ENCODE measurements at places on chromosomes 12 and 14. TPM values are rescaled to one million over a fixed set of nuclear protein-coding genes. Genes with fewer than 3 reads are reported as not detected.

- H3K36me3 ChIP-seq, result peaks cover 6% of the 10 kb centered on the region
- H3K4me1 ChIP-seq, result 0 out of 2 replicates have a peak, but pooled peaks cover 2% of the 10 kb centered on the region
- no peak for DNase-seq
- H3K4me3 ChIP-seq, result no peak overlapping the region
- H3K27me3 ChIP-seq, result no peaks in the 10 kb centered on the region
- H3K27ac ChIP-seq, result no peak overlapping the region
Observed at GRCh38 chr14:95537298-95538089, 2.6 kb downstream of the GLRX5 start.

DNA sequence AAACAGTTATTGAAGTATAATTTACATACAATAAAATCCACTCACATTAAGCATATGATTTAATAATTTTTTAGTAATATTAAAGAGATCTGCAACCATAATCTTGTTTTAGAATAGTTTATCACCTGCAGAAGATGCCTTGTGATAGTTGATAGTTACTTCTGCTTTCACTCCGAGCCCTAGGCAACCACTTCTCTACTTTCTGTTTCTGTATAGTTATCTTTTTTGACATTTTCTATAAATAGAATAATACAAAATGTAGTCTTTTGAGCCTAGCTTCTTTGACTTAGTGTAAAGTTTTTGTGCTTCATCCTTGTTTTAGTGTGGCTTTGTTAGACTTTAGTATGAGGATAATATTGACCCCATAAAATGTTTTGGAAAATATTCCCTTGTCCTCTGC lies 111.0 kb downstream of the MNAT1 start:
- no peak for DNase-seq
- H3K36me3 ChIP-seq, result peaks cover 29% of the 10 kb centered on the region
- H3K27me3 ChIP-seq, result no peaks in the 10 kb centered on the region
- H3K27ac ChIP-seq, result no peak overlapping the region
- no peaks in the 10 kb centered on the region for H3K4me1 ChIP-seq

- H3K4me3 ChIP-seq, result no peak overlapping the region
- no peak for DNase-seq
- peaks cover 1% of the 10 kb centered on the region for H3K36me3 ChIP-seq
- no peaks in the 10 kb centered on the region for H3K27me3 ChIP-seq
- no peak overlapping the region for H3K27ac ChIP-seq
Observed at GRCh38 chr14:94097091-94097490, 13.4 kb upstream of the IFI27 start.

DNA sequence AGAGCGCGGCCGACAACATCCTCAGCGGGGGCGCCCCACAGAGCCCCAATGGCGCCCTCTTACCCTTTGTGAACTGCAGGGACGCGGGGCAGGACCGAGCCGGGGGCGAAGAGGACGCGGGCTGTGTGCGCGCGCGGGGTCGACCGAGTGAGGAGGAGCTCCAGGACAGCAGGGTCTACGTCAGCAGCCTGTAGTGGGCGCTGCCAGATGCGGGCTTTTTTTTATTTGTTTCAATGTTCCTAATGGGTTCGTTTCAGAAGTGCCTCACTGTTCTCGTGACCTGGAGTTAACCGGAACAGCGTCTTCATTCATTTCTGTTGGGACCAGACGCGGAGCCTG lies 103.8 kb upstream of the FKBP4 start:
- no peaks in the 10 kb centered on the region for H3K27me3 ChIP-seq
- peak; percentile 82 for DNase-seq
- no peaks in the 10 kb centered on the region for H3K4me1 ChIP-seq
- no peaks in the 10 kb centered on the region for H3K36me3 ChIP-seq
- H3K27ac ChIP-seq, result no peak overlapping the region
- peak overlapping the region; percentile 78 for H3K4me3 ChIP-seq

- no peaks in the 10 kb centered on the region for H3K4me1 ChIP-seq
- no peak overlapping the region for H3K4me3 ChIP-seq
Observed at GRCh38 chr14:71555654-71556559, 376.3 kb upstream of the RGS6 start.

GRCh38 chr12:52656616-52657015 lies 4.6 kb upstream of the KRT2 start:
- no peaks in the 10 kb centered on the region for H3K4me1 ChIP-seq
- no peaks in the 10 kb centered on the region for H3K36me3 ChIP-seq
- no peaks in the 10 kb centered on the region for H3K27me3 ChIP-seq
- peak; percentile 23 for DNase-seq
- H3K27ac ChIP-seq, result no peak overlapping the region

GRCh38 chr14:54622192-54622958 lies 55.4 kb downstream of the SAMD4A start:
- no peak overlapping the region for H3K27ac ChIP-seq
- H3K4me3 ChIP-seq, result no peak overlapping the region
- H3K4me1 ChIP-seq, result peaks cover 4% of the 10 kb centered on the region
- no peaks in the 10 kb centered on the region for H3K27me3 ChIP-seq
- DNase-seq, result no peak

DNA sequence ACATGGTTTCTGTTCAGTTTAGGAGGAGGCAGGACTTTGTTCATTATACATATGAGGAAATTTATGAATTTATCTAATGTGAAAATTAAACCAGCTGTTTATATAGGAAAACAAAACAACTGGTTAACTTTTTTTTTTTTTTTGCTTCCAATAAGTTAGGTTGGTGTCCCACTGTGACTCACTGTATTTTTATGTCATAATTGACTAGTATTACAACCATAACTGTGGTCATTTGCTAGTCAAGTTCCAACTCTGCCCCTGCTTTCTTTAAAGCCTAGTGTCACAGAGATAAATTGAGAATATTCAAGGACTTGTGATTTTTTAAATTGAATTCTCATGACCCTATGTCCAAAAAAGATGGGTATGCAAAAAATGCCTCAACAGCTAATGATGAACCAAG lies 227.7 kb downstream of the BCAT1 start:
- no peak overlapping the region for H3K27ac ChIP-seq
- H3K27me3 ChIP-seq, result no peaks in the 10 kb centered on the region
- DNase-seq, result no peak

DNA sequence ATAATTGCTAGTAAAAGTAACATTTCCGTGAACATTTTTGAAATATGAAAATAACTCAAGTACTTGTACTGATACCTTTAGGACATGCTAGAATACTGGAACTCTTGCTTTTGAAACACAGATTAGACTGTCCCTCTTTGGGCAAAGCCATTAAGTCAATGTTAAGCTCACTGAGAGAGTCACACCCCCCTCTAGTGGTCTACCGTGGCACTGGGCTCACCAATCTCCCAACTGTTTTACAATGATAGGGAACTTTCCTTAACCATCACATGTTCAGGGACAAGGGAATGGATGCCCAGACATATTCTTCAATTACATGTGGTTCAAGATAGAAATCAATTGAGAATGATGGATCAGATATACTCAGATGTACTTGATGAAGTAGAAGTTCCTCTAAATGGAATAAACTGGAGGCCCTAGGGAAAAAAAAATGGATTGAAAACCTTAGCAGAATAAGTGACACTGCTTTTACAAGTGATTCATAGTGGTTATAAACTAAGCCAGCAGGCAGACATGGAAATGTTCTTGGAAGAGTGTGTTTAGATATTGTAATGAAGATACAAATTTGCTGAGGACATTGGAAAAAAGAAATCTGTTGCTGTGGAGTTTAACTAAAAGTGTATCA lies 17.8 kb downstream of the NANOG start:
- H3K4me1 ChIP-seq, result no peaks in the 10 kb centered on the region
- no peaks in the 10 kb centered on the region for H3K27me3 ChIP-seq
- DNase-seq, result peak; percentile 87
- H3K27ac ChIP-seq, result no peak overlapping the region

DNA sequence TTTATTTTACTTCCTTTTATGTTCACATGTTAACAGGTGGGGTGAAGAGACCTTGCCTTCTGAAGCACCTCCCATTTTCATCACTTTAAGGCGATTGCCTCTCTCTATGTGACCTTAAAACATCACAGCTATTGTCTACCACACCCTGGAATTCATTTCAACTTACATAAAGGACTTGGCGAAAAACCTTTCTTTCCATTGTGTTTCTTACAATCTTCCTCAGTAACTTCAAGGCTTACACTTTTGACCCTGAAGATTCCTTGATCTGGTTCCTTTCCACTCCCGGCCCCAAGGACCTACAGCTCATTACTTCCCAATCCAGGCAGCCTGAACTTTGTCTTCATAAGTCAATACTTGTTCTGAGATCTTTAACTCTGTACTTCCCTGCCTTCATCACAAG lies 443.3 kb downstream of the ADAMTS20 start:
- H3K27me3 ChIP-seq, result no peaks in the 10 kb centered on the region
- H3K4me3 ChIP-seq, result no peak overlapping the region
- H3K27ac ChIP-seq, result no peak overlapping the region
- no peak for DNase-seq

GRCh38 chr12:106130474-106131113 lies 8.2 kb downstream of the NUAK1 start:
- H3K4me3 ChIP-seq, result no peak overlapping the region
- peaks cover 33% of the 10 kb centered on the region for H3K4me1 ChIP-seq
- H3K36me3 ChIP-seq, result no peaks in the 10 kb centered on the region
- peak; percentile 50 for DNase-seq
- no peaks in the 10 kb centered on the region for H3K27me3 ChIP-seq
- H3K27ac ChIP-seq, result no peak overlapping the region

DNA sequence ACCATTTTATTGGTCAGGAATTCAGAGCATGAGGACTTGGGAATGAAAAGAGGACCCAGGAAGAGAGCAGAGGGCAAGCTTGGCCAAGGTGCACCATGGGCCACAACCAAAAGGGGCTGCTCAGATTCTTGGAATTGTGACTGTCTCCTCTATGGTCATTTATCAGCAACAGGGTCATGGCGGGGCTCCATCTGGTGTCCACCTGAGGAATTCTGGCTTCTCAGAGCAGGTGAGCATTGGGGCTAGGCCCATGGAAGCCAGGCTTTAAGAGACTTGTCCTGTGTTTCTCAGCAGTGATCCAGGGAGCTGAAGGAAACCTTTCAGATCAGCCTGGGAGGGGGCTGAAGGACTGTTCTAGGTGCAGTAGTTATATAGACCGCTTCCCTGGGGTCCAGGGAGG lies 2.6 kb upstream of the RIN3 start:
- H3K27me3 ChIP-seq, result peaks cover 3% of the 10 kb centered on the region
- H3K27ac ChIP-seq, result no peak overlapping the region
- peak; percentile 72 for DNase-seq
- H3K4me3 ChIP-seq, result no peak overlapping the region
- no peaks in the 10 kb centered on the region for H3K4me1 ChIP-seq

GRCh38 chr12:105032703-105033357 lies 46.7 kb downstream of the NOPCHAP1 start:
- H3K36me3 ChIP-seq, result 0 out of 2 replicates have a peak, but pooled peaks cover 2% of the 10 kb centered on the region
- no peak overlapping the region for H3K4me3 ChIP-seq
- H3K4me1 ChIP-seq, result no peaks in the 10 kb centered on the region
- DNase-seq, result no peak
- no peak overlapping the region for H3K27ac ChIP-seq
- no peaks in the 10 kb centered on the region for H3K27me3 ChIP-seq

GRCh38 chr12:112010415-112011344 lies 2.3 kb downstream of the TMEM116 start:
- peaks cover 11% of the 10 kb centered on the region for H3K36me3 ChIP-seq
- no peaks in the 10 kb centered on the region for H3K4me1 ChIP-seq
- no peak overlapping the region for H3K27ac ChIP-seq
- H3K27me3 ChIP-seq, result no peaks in the 10 kb centered on the region
- peak overlapping the region; percentile 97 for H3K4me3 ChIP-seq
- DNase-seq, result no peak

- H3K4me3 ChIP-seq, result no peak overlapping the region
- no peaks in the 10 kb centered on the region for H3K27me3 ChIP-seq
- no peaks in the 10 kb centered on the region for H3K4me1 ChIP-seq
- peaks cover 2% of the 10 kb centered on the region for H3K36me3 ChIP-seq
- no peak for DNase-seq
Observed at GRCh38 chr14:101546706-101547105, 14.6 kb upstream of the DIO3 start.

DNA sequence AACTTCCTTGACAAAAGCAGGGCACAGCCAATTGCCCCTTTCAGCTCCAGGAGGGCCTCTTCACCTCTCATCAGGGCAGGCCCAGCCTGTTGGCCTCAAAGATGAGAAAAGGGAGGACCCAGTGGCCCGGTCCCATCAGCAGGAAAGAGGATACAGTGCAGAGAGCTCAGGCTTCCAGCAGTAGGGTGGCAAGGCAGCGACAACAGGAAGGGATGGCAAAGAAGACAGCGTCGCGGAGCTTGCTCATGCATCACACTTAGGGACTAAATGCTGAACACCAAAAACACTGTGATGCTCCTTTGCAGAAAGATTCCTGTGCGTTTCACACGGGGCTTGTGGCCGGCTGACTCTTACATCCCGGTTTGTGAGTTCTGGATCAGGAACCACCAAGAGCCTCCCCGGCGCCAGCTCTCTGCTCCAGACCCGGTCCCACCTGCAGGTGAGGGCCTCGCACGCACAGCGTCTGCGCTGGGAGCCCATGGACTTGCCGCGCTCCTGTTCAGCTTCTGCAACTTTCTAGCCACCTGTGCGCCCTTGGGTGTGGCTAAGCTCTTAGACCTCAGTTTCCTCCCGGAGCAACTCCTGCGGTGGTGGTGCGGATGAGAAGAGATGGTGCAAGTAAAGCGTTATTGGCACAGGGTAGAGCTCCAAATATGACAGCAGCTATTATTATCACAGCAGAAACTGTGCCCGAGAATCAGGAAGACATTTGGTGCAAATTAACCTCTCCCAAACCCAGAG lies 15.3 kb upstream of the BCL7A start:
- no peaks in the 10 kb centered on the region for H3K36me3 ChIP-seq
- H3K4me3 ChIP-seq, result no peak overlapping the region
- no peaks in the 10 kb centered on the region for H3K4me1 ChIP-seq
- H3K27me3 ChIP-seq, result no peaks in the 10 kb centered on the region
- DNase-seq, result no peak

DNA sequence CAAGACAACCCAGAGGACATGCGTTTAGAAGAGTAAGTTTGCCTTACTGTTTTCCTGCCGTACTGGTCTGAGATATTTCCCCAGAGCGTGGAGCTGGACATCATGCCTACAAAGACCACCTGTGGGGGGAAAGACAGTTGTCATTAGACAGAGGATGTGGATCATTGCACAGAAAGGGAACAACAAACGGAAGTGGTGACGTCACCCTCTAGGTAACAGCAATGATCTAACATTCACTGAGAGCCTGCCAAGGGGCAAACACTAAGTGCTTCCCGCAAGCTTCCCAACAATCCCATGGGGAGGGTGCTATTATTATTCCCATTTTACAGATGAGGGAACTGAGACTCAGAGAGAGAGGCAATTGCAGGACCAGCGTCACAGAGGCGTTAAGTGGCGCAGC lies 48.5 kb downstream of the SVOP start:
- no peaks in the 10 kb centered on the region for H3K36me3 ChIP-seq
- H3K4me3 ChIP-seq, result no peak overlapping the region
- no peak overlapping the region for H3K27ac ChIP-seq
- no peaks in the 10 kb centered on the region for H3K4me1 ChIP-seq
- no peaks in the 10 kb centered on the region for H3K27me3 ChIP-seq
- no peak for DNase-seq

GRCh38 chr14:104845033-104845666 lies 19.9 kb upstream of the CEP170B start:
- H3K4me1 ChIP-seq, result no peaks in the 10 kb centered on the region
- no peaks in the 10 kb centered on the region for H3K27me3 ChIP-seq
- H3K27ac ChIP-seq, result no peak overlapping the region
- no peak overlapping the region for H3K4me3 ChIP-seq

The DNAJC22 gene
- 3.2 TPM for total RNA-seq

The ZNF891 gene
- total RNA-seq, result 2.1 TPM

The P2RX2 gene
- 1.8 TPM for total RNA-seq

The PTGER2 gene
- total RNA-seq, result 0.68 TPM

The OVCH1 gene
- not detected for total RNA-seq

The RPGRIP1 gene
- total RNA-seq, result 0.59 TPM

The HOXC4 gene
- total RNA-seq, result not detected

The PPHLN1 gene
- total RNA-seq, result 59.2 TPM

The CS gene
- total RNA-seq, result 253 TPM

The MLF2 gene
- 258 TPM for total RNA-seq

The LYZ gene
- total RNA-seq, result not detected

The CD9 gene
- total RNA-seq, result 131 TPM

The SLC8A3 gene
- total RNA-seq, result 0.07 TPM

The FGF23 gene
- 0.24 TPM for total RNA-seq

Measured in H9 (cell line).